ENCODE measurements at places on chromosomes 11 and 22.

GRCh38 chr11:106087815-106088435, 10.5 kb downstream of the AASDHPPT start:
- DNase-seq, result no peak

- no peak for DNase-seq
Measured at GRCh38 chr11:111967649-111968048, 30.5 kb downstream of the DIXDC1 start.

- DNase-seq, result no peak
Measured at GRCh38 chr11:70500076-70500847, 101.9 kb downstream of the CTTN start.

- DNase-seq, result no peak
Measured at GRCh38 chr11:126738295-126739031, 262.1 kb downstream of the KIRREL3 start.

DNA sequence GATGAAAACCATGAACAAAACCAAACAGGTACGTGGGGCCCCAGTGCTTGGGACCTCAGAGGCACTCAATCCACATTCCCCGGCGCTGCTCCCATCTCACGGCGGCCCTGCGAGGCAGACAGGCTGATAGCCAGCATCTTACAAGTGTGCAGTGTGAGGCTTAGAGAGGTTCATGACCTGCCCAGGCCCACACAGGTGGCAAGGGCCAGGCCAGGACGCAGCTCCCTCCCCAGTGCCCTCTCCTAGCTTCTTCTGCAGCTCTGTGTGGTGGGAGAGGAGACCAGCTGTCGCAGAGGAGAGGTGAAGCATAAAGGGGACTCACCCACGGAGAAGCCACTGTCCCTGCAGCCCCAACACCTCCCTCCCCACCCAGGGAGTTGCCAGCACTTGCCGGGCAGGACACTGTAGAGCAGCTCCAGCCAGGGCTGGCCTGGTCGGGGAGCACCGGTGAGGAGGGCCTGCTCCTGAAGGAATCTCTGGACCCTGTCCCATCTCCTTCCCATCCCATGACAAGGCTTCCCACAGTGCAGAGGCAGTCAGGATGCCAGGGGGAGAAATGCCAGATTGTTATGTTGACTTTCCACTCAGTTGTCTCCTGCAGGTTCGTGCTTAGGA, 92.4 kb upstream of the TMEM45B start:
- DNase-seq, result no peak

DNA sequence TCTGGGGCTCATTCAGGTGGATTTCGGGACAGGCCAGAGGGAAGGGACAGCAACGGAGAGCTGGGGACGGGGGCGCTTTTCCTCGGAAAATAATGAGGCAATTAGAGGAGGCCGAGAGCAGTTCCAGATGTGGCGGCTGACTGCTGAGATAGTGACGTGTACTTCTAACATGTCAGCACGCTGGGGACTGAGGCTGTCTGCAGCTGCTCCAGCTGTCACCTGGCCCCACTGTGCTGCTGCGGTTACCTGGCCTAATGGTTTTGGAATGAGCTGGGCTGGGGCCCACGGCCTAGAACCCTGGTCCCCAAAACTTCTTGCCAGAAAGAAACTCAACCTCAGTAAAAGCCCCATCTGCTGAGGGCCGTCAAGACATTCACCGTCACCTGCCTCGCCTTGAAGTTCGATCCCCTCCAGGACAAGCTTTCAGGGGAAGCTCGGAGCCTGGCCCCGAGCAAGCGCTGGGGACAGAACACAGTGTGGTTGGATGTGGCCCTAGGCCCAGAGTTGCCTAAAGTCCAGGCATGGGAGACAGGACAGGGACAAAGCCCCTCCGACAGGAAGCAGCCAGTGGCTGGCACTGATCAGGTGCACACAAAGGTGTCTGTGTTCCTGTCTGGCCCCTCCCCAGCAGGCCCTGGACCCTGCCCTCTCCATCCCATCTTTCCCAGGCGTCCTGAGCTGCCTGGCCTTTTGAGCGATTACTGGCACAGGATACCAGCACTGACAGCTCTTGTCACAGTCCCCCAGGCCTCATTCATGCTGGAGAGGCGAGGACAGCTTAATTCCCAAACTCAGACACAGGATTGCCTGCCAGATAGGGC, 22.1 kb downstream of the RPUSD4 start:
- no peak for DNase-seq

DNA sequence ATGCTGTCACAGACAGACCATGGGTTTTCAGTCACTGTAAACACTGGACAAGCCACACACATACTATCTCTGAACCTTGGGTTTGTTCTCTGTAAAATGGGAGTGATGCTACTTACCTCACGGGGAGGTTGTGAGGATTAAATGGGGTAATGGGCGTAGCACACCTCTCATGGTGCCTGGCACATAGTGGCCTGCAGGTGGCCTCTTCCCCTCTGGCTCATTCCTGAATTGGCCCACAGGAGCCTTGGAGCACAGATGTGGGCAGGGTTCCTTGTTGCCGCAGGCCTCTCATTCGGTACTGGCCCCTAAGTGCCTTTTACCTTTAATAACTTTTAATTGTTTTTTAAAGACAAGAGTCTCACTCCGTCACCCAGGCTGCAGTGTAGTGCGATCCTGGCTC, 11.7 kb downstream of the MICAL2 start:
- DNase-seq, result no peak

GRCh38 chr11:117900720-117901440, 24.4 kb upstream of the FXYD6 start:
- no peak for DNase-seq

DNA sequence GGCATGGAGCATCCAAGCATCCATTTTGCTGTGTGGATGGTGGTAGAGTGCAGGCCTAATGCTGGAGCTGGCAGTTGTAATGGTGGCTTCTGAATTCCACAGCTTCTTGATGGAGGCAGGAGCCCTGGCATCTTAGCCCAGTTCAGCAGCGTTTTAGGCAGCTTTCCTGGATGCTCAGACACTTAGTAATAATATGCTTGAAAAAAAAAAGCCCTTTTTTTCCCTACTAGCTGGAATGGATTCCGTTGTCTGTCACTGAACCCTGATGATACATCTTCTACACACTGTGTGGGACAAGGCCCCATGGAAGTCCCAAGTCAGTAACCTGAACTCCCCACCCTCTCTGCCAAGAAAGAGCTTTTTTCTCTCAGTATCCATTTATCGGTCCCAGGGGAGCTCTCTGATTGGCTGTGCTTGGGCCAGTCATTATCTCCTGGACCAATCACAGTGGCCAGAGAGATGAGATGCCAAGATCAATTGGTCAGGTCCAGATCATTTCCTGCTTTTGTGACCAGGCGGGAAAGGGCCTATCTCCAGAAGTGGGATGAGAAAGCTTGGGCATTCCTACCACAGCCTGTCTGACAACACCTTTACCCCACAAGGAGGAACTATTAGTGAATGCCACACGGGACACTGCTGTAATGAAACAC, 34.2 kb downstream of the MCM5 start:
- no peak for DNase-seq

GRCh38 chr11:21412652-21413383, 743.4 kb downstream of the NELL1 start:
- no peak for DNase-seq

GRCh38 chr11:86442420-86442819, 67.7 kb downstream of the CCDC81 start:
- DNase-seq, result no peak

GRCh38 chr11:86395061-86395551, 20.4 kb downstream of the CCDC81 start:
- no peak for DNase-seq

GRCh38 chr11:57379732-57380131, 1.2 kb downstream of the PRG3 start:
- DNase-seq, result no peak

DNA sequence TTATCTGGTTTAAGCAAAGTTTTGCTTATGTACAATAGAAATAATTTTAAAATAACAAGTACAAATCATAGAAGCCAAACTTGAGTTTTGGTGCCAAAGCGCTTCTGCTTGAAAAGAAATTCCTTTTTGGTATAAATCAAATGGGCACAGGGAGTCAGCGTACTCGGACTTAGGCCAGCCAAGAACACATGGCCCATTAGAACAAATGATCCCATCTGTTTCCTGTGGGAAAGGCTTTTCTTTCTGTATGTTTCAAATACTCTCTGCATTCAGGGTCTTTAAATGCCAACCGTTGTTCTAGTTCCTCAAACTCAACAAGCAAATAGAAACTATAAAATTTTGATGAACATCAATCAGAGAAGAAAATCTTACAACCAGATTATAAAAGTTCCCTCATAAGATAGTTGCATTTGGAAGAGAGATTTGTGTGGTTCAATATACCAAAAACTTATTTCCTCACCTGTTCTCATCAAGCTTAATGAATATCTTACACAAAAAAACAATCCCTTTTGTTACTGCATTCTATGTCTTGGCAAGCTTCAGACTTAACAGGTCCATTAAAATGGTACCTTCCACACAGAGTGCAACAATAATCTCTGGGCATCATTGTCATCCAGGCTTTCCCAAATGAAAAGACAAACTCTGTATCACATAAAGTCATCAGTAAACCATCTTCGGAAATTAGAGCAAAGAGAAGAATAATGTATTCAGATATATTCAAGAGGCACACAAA, 739.8 kb upstream of the API5 start:
- no peak for DNase-seq

- DNase-seq, result no peak
Measured at GRCh38 chr11:46677169-46677568, 23.2 kb downstream of the ARHGAP1 start.

- no peak for DNase-seq
Measured at GRCh38 chr11:78446210-78446609, 28.6 kb upstream of the GAB2 start.

GRCh38 chr22:17786435-17787161, 12.3 kb upstream of the BID start:
- DNase-seq, result no peak

- no peak for DNase-seq
Measured at GRCh38 chr11:66070604-66071380, 720 bp downstream of the PACS1 start.
